ENCODE measurements at places on chromosomes 16 and 17.
A peak's percentile ranks its signal among the peaks of the same experiment; 100 is the strongest.

DNA sequence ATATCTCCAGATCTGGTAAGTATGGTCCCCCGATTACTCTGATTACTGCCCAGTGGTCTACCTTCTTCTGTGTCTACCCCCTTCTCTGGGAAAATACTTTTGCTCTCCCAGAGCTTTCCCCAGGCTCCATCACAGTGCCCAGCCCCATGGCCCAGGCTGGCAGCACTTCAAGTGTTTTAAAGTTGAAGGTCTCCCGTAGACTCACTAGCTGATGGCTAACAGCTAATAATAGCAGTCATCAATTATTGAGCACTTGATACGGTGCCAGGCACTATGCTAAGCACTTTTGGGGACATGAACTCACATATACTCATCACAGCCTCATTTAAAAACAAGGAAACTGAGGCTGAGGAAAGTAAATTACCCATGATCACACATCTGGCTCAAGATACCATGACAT is 33.4 kb downstream of the DCUN1D3 start:
- DNase-seq = no peak

GRCh38 chr16:48206594-48207242 is 37.4 kb upstream of the LONP2 start:
- DNase-seq = no peak

DNA sequence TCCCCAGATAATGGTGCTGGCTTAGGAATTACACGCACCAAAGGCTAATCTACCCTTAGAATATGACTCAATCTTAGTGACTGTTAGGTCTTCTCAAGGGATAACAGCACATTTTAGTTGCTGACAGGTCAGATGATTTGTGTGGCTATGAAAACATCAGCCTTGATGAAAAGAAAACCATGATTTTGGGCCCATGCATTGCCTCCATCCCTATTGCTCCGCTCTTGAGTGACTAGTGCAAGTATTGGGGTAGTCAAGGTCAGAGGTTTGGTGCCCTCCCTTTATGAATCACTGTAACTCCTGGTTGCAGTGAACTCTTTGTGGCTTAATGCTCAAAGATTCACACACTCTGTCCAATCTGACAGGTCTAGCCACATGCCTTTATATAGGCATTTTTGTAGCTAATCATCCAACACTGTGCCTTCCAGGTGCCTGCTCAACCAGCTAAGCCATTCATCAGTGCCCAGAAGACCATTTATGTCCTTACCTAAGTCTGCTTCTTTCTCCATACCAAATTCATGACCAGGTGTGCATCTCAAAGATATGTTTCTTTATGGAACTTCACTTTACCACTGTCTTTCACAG is 251.6 kb downstream of the KCNJ2 start:
- DNase-seq = no peak

- DNase-seq = no peak
Measured at GRCh38 chr16:51287121-51287755, 136.2 kb upstream of the SALL1 start.

DNA sequence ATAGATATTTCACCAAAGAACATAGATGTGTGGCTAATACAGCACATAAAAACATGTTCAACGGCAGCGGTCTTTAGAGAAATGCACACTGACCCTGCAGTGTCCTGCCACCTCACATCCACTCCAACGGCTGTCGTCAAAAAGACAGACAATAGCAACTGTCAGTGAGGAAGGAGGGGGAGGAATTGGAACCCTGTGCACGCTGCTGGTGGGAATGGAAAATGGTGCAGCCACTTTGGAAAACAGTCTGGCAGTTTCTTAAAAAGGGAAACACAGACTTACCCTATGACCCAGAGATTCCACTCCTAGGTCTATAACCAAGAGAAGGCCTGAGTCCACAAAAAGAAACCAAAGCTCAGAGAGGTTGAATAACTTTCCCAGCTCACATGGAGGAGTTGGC is 7.7 kb downstream of the CEP295NL start:
- DNase-seq = no peak

DNA sequence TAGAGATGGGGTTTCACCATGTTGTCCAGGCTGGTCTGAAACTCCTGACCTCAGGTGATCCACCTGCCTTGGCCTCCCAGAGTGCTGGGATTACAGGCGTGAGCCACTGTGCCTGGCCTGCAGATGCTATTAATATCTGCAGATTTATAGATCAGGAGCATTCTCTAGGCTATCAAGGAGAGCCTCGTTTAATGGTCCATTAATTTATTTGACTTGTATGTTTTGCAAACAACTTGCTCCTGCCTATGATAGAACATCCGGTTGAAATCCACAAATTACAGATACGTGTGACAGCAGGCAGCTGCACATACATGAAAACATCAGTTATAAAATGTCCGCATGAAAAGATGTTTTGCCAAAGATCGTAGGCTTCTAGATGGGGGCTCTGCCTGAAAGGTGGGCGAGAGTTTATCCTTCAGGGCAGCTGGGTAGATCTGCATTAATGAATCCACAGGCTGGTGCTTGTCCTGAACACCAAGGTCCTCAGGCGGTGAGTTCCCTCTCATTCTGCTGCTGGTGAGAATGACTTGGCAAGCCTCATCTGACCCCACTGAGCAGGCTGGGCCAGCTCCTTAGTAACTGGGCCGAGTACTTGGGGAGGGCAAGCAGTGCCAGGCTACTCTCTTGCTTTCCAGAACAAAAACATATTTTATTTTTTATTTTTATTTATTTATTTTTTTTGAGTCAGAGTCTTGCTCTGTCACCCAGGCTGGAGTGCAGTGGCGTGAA is 37.1 kb upstream of the MGAT5B start:
- DNase-seq = peak; percentile 56

GRCh38 chr17:67004181-67004580 is 39.7 kb downstream of the CACNG4 start:
- no peak for DNase-seq

- DNase-seq = no peak
Measured at GRCh38 chr16:2584729-2585650, 47.2 kb downstream of the PDPK1 start.

DNA sequence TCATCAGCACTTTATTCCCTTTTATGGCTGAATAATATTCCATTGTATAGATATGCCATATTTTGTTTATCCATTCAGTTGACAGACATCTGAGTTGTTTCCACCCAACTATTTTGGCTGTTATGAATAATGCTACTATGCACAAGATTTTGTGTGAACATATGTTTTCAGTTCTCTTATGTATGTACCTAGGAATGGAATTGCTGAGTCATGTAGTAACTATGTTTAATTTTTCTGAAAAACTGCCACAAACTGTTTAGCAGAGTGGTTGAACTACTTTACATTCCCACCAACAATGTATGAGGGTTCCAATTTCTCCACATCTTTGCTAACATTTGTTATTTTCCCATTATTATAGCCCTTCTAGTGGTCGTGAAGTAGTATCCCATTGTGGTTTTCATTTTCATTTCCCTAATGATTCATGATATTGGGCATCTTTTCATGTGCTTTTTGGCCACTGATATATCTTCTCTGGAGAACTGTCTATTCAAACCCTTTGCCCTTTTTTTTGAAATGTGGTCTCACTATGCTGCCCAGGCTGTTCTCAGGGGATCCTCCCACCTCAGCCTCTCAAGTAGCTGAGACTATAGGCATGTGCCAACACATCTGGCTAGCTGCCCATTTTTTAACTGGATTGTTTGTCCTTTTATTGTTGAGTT is 26.3 kb downstream of the SMURF2 start:
- DNase-seq = no peak

DNA sequence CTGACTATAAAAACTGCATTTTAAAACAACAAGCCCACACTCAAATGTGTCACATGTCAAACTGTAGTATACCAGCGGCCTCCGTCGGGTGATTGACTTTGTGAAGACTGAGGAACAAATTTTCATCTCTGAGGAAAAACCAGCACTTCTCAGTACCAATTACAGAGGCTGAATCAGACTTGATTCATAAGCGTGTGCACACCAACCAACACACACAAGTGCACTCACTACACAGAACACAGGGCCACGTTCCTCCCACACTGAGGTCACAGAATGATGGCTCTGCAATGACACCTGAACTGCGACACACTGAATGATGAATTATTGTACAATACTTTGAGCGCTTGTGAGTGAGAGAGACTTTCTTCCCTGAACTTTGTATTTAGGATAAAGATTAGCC is 29.6 kb downstream of the XPO6 start:
- no peak for DNase-seq

- peak; percentile 71 for DNase-seq
Measured at GRCh38 chr17:29591146-29591736, 1.7 kb upstream of the ANKRD13B start.

DNA sequence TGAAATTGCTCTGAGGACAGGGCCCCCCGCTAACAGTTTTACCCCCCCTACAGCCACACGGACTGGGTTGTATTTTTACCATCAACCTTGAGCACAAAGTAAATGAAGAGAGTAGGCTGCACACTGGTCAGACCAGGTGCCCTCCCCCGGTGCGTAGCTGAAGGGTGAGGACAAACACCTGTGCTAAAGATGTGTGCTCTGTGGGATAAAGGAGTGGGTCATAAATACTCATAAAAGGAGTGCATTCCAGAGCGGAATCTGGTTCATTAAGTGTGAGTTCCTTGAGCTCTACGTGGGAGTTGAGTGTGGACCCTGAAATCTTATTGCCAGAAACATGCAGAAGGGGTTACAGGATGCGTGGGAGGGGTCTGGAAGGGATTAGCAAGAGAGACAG is 217.0 kb downstream of the CCDC182 start:
- DNase-seq = no peak

- no peak for DNase-seq
Measured at GRCh38 chr17:63196772-63197335, 230.8 kb downstream of the TANC2 start.

GRCh38 chr16:81035975-81036750 is 521 bp downstream of the ATMIN start:
- DNase-seq = peak; percentile 16

- no peak for DNase-seq
Measured at GRCh38 chr17:15381707-15382106, 40.3 kb upstream of the TEKT3 start.

DNA sequence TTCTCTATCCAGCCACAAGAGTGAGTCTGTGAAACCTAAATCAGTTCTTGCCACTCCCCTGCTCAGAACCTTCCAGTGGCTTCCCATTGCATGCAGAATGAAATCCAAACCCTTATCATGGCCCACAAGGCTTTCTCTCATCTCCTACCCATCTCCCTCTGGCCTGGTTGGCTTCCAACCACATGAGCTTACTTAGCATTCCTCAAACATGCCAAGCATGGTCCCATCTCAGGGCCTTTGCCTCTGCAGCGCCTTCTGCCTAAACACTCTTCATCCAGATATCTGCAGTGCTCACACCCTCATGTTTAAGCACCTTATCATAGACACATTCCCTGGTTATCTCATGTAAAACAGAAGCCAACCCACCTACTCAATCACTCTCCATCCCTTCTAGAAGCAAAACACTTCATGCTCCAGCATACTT is 15.5 kb downstream of the TK2 start:
- no peak for DNase-seq

GRCh38 chr16:85631802-85632393 is 18.8 kb downstream of the GSE1 start:
- no peak for DNase-seq

DNA sequence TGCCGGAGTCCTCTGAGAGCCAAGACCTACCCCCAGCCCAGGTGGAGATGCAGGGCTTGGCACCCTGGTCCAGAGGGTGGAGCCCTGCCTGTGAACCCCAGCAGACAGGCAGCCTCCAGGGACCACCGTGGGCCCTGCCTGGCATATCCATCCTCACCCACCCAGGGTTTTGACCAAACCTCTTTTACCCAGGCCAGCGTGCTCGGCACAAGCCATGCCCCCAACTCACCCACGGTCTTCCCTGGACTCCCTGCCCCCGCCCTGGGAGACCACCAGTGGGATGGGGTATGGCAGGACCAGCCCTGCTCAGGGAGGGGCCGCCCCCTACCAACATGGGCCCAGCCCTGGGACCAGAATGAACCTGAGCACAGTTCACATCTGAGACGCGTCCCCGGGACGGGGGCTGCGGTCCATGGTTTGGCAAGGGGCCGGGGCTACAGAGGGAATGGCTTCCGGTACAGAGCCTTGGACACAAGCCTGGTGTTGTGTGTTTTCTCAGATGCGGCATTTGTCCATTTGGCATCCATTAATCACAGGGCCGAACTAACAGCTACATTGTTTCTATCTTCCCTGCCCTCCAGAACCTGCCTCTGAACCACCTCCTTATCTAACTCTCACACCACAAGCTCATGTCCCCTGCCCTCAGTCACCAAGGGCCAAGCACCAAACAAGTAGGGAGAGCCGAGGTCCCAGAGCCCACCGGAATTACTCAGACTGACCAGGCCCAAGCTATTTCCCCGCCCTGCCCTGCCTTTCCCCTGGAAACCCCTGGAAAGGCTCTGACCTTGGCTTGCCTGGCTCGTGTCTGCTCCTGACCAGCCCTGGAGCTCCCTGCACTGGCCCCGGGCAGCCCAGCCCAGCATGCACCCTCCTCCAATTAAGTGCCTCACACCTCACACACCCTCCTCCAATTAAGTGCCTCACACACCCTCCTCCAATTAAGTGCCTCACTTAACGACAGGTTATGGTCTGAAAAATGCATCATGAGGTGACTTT is 14.1 kb downstream of the HS3ST6 start:
- peak; percentile 51 for DNase-seq

- DNase-seq = no peak
Measured at GRCh38 chr16:8243981-8244380, 346.3 kb downstream of the TMEM114 start.

DNA sequence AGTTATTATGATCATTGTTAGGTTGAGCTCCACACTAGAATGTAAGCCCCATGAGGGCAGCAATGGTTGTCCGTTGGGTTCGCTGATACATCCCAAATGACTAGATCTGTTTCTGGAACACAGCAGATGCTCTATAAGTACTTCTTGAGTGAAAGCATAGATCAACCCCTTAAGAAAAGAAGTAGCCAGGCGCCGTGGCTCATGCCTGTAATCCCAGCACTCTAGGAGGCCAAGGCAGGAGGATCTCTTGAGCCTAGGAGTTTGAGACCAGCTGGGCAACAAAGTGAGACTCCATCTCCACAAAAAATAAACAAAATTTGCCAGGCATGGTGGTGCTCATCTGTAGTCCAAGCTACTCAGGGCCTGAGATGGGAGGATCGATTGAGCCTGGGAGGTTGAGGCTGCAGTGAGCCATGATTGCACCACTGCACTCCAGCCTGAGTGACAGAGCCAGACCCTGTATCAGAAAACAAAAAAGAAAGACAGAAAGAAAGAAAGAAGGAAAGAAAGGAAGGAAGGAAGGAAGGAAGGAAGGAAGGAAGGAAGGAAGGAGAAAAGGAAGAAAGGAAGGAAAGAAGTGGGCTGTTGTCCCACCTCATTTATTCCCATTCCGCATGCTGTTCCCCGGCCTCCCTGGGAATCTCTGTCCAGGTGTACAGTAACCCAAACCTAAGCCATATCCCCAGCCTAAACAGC is 54.4 kb upstream of the RPL38 start:
- no peak for DNase-seq

- DNase-seq = no peak
Measured at GRCh38 chr16:87412996-87413421, 20.9 kb downstream of the MAP1LC3B start.

- no peak for DNase-seq
Measured at GRCh38 chr17:2594722-2595599, 1.5 kb downstream of the PAFAH1B1 start.

- no peak for DNase-seq
Measured at GRCh38 chr16:2820836-2821486, 3.9 kb downstream of the PRSS21 start.
